ENCODE measurements at places on chromosomes 3 and 15.
A peak's percentile ranks its signal among the peaks of the same experiment; 100 is the strongest.

DNA sequence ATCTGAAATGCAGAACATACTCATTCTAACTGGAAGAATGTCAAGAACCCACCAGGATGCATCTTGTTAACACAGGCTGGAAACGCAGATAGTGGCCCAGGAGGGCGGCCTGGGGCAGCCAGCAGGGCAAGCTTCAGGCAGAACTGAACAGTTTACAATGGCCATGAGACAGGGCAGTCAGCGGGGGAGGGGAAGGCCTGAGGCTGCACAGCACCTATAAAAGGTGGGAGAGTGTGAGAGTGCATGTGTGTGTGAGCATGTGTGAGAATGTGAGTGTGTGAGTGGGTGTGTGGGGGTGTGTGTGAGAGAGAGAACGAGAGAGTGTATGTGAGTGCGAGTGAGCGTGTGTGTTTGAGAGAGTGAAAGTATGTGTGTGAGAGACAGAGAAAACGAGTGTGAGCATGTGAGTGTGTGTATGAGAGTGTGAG, 26.8 kb upstream of the SLCO2A1 start:
- DNase-seq: no peak

DNA sequence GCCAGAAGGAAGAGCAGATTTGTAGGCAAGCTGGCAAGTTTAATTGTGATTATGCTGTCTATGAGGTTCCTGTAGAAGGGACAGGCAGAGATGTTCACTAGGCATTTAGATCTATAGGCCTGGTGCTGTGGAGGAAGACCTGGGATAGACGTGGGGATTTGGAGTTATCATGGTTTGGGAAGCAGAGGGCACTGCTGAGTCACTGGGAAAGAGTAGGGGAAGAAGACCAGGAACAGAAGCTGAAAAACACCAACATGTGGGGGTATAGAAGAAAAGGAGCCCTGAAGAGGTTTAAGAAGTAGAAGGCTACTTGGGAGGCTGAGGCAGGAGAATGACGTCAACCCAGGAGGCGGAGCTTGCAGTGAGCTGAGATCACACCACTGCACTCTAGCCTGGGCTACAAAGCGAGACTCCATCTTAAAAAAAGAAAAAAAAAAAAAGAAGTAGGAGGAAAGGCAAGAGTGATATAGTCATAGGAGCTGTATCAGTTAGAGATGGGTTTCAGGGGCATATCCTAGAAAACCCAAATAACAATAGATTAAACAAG, 19.3 kb downstream of the GRK7 start:
- no peak for DNase-seq

DNA sequence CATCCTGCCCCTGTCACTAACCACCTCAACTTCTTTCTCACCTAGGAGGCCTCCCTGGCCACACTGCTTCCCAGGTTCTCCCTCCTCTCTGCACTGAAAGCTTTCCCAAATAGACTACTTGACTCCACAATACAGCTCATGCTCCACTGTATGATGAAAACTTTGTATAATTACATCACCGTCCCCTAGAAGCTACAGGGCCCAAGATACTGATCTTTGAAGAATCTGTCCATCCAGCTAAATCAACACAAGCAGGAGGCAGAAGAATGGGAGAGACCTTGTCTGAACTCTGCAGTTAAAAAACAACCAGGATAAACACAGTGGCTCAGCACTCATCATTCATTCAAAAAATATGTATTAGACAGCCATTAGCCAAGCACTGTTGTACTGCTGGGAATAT, 26.4 kb upstream of the RPS17 start:
- no peak for DNase-seq

DNA sequence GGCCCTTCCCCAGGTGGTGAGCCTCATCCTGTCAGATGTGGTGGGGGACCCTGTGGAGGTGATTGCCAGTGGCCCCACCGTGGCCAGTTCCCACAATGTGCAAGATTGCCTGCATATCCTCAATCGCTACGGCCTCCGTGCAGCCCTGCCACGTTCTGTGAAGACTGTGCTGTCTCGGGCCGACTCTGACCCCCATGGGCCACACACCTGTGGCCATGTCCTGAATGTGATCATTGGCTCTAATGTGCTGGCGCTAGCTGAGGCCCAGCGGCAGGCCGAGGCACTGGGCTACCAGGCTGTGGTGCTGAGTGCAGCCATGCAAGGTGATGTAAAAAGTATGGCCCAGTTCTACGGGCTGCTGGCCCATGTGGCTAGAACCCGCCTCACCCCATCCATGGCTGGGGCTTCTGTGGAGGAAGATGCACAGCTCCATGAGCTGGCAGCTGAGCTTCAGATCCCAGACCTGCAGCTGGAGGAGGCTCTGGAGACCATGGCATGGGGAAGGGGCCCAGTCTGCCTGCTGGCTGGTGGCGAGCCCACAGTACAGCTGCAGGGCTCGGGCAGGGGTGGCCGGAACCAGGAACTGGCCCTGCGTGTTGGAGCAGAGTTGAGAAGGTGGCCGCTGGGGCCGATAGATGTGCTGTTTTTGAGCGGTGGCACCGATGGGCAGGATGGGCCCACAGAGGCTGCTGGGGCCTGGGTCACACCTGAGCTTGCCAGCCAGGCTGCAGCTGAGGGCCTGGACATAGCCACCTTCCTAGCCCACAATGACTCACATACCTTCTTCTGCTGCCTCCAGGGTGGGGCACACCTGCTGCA, 4.8 kb downstream of the GLYCTK start:
- DNase-seq: no peak

GRCh38 chr3:256501-256900, 59.9 kb downstream of the CHL1 start:
- no peak for DNase-seq

GRCh38 chr3:40911264-40911663, 288.0 kb upstream of the CTNNB1 start:
- DNase-seq: no peak

- DNase-seq: no peak
These were observed 636.8 kb downstream of the MECOM start for GRCh38 chr3:169026543-169027182.

GRCh38 chr3:127853681-127854080, 31.4 kb upstream of the MGLL start:
- DNase-seq: no peak

DNA sequence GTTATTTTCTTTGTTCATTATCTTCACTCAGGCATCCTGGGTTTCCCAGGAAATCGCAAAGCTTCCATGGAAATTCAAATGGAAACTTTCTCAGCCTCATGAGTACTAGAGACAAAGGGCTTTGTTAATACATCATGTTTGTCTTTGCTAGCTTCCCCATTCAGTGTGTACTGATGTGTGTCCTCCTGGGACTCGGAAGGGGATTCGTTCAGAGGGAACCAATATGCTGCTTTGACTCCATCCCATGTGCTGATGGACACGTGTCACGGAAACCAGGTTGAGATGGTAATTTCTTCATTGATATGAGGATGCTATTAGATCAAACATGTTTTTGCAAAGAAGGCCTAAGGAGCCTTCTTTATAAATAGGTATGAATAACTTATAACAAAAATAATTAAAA, 87.0 kb upstream of the KCNAB1 start:
- DNase-seq: no peak

DNA sequence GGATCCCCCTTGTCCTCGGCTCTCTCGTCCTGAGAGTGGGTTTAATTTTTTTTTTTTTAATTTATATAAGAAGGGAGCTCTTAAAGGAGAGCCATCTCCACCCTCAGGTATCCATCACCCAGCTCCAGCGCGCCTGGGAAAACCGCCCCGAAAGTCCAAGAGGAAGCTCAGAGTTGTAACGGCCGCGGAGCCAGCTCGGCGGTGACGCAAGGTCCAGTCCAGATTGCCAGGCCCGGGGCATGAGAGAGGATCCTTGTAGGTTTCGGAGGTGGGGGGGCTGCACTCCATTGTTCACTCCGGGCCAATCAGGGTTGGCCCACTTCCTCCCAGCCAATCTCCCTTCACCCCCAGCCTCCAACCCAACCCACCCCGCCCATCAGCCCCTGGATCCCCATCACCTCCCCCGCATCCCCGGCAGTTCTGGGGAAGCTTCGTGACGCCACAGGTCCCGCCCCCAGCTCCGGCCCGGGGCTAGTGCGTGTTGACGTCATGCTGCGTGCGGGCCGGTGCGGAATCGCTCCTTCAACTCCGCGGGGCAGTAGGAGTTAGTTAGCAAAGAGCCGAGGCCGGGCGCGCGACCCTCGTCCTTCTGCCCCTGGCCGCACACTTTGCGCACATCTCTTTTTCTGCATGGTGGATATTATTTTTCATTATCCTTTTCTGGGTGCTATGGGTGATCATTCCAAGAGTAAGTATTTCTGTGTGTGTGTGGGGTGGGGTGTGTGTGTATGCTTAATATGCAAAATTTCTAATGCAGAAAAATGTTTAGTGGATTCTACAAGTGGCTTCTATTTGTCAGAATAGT, at the start of gene ISL2:
TSS of gene ISL2 (plus strand) at position 520 of the 805 bp plus-strand sequence. CDS start at position 631, 111 bp downstream.
- peak; percentile 66 for DNase-seq

All from stimulated activated CD4-positive, alpha-beta T cell treated with anti-CD3 and anti-CD28 coated beads, TNF-alpha, amount 100 ng/mL, for 48 hours (primary cell).